ENCODE measurements at places on chromosomes 6 and 20.

DNA sequence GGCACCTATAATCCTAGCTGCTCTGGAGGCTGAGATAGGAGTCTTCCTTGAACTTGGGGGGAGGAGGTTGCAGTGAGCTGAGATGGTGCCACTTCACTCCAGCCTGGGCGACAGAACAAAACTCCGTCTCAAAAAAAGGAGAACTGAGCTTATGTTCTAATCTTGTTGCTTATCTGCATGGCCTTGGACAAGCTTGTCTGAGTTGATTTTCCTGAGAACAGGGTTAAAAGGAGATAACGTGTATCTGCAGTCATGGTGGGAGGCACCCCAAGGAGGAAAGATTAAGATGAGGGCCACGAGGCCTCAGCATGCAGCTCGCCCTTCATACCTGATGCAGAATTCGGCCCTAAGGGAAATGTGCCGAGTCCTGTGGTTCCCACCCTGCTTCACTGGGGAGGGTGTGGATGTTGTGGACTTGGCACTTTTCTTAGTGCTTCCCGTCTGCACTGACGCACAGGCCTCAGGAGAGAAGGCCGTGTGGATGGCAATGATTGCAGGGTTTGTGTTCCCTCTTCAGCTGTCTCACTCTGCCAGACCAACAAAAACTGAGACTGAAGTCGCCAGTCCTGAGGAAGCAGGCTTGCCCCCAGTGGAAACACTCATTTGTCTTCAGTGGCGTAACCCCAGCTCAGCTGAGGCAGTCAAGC lies 56.3 kb downstream of the EZR start:
- DNase-seq, result no peak

- DNase-seq, result no peak
Measured at GRCh38 chr6:113411011-113411410, 446.1 kb upstream of the MARCKS start.

- DNase-seq, result peak; percentile 77
Measured at GRCh38 chr20:56359212-56360132, 698 bp downstream of the FAM210B start.

GRCh38 chr20:32777177-32777956 lies 15.2 kb downstream of the DNMT3B start:
- no peak for DNase-seq

DNA sequence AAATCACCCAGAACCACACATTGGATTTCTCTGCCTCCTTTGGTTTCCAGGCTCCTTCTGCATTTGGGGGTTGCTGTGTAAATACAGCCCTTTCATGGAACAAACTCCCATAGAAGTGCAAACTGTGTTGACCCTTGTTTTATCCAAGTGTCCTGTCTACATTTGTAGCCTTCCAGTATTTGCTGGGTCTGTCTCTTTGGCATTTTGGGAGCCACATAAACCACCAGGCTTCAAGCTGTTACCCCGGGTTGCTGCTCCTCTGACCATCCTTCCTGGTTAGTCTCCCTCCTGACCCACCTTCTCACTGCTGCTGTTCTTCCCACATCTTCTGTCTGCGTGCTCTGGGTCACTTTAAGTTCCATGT lies 7.6 kb upstream of the MTHFD1L start:
- peak; percentile 25 for DNase-seq

- no peak for DNase-seq
Measured at GRCh38 chr6:73516514-73517489, 4.0 kb downstream of the EEF1A1 start.

Data from GM03348 (cell line).